NCI-H1092 treated with DMSO at 0.1 percent for 48 hours (cell line): ENCODE measurements at places on chromosomes 12 and 14.

- DNase-seq, result no peak
Measured at GRCh38 chr12:19198272-19198671, 68.7 kb downstream of the PLEKHA5 start.

GRCh38 chr12:132429946-132430643 lies 59.9 kb upstream of the FBRSL1 start:
- peak; percentile 92 for DNase-seq

DNA sequence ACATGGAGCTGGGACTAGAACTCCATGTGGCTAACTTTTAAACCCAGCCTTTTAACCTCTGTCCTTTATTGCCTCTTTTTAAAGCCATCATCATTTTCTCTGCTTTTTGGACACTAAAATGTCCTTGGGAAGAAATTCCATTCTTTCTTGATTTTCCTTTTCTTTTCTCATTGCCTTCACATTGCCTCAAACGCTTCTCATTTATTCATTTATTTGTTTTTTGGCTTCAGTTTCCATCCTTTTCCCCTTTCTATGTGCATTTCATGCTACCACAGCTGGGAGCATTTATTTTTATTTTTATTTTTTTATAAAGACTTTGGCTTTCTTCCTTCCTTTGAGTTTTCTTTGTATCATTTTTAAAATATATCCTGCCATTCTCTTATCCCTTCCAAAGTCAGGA lies 212.2 kb downstream of the DACT1 start:
- no peak for DNase-seq

DNA sequence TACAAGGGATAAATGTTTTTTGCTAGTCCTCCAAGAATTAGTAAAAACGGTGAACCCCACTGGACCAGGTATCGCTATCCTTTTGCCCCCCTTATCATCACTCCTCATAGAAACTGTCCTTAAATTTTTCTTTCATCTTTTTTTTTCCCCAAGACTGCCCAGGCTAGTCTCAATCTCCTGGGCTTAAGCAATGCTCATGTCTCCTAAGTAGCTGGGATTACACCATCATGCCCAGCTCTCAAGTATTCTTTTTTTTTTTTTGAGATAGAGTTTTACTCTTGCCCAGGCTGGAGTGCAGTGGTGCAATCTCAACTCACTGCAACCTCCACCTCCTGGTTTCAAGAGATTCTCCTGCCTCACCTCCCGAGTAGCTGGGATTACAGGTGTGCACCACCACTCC lies 9.7 kb downstream of the IRF2BPL start:
- no peak for DNase-seq

GRCh38 chr12:91406920-91407341 lies 224.3 kb upstream of the DCN start:
- no peak for DNase-seq

DNA sequence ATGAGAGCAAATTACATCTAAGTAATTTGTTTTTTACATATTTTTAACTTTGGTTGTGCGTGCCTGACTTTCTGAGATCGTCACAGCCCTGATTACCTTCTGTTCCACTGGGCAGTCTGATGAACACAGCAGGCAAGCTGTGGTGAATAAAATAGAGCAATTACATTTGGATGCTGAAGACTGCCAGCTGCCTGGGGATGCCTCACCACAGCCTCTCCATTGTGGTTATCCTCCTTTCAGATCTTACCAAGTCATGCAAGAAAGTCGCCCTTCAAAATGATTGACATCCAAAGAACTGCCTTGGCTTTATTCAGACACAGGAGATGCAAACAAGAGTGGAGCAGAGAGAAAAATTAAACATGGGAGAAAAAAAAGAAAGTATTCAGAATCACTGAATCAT lies 456.6 kb upstream of the TMPO start:
- DNase-seq, result no peak

DNA sequence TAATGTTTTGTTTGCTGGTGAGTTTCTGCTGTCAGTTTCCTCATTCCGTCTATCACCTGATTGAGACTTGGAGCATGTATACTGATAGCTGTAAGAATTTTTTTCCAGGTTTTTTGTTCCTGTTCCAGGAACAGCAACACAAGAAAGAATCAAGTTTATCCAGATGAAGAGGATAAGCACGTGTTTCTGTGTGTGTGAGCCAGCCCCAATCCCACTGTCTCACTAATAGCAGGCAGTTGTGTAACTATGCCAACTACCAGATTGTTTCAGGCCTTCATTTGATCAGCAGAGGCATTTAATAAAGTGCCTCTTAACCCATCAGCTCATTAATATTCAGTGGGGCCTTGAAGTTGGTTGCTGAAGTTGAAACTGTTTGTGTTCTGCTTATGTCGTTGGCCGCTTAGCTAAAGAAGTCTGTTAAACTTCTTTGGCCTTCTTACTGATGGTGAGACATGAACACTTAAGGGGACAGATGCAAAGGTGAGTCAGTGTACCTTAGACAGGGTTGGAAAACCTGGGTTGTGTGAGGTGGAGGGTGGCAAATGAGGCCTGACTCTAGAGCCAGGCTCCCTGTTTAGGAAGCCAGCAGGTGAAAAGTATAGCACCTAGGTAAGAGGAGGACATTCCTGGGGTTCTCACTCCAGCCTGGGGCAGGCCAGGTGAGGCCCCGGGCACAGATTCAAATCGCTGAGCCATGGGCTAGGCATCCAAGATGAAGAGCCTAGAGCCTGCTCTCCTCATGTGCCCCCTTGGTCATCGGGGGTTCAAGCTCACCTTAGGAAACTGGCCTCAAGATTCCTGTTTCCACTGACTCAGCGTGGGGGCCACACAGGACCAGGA lies 3.7 kb downstream of the ANKRD13A start:
- DNase-seq, result no peak

DNA sequence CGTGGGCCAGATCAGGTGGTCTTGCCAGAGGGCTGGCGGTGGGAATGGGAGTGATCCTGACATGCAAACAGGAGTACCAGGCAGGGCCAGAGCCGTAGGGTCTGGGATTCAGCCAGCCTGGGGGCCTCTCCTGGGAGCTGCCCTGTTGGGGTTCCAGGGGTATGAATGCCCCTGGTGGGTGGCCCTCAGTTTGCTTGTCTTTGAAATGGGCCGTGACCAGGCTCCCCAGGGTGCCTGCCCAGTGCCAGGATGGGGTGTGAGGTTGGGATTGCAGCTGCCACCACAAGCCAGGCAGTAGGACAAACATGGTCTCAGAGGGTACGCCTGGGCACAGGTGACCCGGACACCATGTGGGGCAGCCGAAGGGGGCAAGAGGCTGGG lies 168.8 kb downstream of the KIF26A start:
- DNase-seq, result no peak

GRCh38 chr14:22071006-22071405 lies 397.4 kb upstream of the OR4E1 start:
- DNase-seq, result no peak

DNA sequence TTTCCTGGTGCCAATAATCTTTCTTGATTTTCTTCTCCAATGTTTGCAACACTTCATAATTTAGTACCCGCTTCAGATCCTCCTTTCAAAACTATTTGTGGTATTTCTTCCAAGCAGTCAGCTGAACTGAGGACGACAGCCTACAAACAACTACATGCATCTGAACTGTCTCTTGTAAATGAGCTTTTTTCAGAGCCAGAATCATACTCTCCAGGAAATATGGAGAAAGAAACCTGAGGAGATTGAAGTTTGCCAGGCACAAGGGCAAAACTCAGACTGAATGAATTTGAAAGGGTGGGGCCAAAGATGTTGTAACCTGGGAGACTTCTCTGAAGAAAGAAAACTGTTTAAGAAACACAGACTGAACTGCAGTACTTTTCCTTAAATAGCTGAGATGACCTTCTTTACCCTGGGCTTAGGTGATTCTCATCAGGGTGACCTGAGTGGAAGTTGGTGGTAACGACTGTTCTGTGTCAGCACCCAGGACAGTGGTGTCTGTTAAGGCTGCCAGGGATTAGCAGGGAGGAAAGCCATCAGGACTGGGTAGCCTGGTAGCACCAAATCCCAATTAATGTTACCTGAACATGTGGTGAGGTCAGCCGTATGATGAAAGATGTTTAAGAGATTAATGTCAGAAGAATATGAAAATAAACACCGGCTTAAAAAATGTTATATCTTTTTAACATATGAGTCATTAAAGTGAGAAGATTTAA lies 95.0 kb downstream of the TGFB3 start:
- DNase-seq, result no peak

- DNase-seq, result no peak
Measured at GRCh38 chr12:130990034-130990433, 36.3 kb downstream of the ADGRD1 start.

DNA sequence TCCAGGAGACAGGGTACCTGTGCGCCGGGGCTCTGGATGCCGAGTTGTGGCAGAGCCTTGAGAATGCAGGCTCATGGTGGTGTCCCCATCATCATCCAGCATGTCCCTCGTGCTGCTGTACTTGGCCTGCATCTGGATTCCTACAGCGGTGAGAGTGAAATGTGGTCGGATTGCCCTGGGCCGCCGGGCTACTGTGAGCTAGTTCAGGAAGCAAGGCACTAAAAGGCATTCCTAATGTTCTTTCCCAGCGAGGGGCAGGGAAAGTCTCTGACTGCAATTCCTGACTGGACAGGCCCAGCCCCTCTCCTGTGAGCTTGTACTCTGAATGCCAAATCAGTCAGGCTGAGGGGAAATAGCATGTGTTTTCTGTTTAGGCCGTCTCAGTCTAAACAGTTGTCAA lies at the start of gene CLEC1A:
Gene CLEC1A (minus strand): TSS at position 195 of the 400 bp plus-strand sequence. CDS start 63 bp downstream, at position 132.
- DNase-seq, result no peak

DNA sequence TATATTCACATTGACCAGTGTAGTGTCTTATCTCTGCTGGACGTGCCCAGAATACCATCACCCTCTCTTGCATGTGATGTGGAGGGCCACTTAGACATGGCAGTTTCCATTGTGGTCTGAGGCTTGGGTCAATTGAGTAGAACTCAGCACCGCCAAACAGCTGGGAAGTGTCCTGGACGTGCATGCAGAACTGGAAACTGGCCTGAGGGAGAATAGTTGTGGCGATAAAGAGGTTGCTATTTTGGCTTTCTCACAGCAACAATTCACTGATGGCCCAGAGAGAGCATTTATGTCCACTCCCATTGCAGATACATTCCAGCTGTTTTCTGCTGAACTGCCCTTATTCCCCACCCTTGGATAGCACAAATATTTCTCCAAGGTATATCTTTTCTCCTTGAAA lies 210.1 kb upstream of the DAAM1 start:
- DNase-seq, result no peak

DNA sequence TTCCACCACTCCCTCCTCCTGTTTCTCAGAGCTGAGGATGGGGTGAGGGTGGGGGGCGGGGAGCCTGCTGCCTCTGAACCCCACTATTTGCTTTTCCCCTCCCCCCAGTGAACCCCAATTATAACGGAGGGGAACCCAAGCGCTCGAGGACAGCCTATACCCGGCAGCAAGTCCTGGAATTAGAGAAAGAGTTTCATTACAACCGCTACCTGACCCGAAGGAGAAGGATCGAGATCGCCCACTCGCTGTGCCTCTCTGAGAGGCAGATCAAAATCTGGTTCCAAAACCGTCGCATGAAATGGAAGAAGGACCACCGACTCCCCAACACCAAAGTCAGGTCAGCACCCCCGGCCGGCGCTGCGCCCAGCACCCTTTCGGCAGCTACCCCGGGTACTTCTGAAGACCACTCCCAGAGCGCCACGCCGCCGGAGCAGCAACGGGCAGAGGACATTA lies 1.1 kb downstream of the HOXC4 start:
- no peak for DNase-seq

- no peak for DNase-seq
Measured at GRCh38 chr12:66884091-66884490, 205.2 kb upstream of the GRIP1 start.

- DNase-seq, result no peak
Measured at GRCh38 chr14:103386713-103387329, 1.6 kb downstream of the MARK3 start.

DNA sequence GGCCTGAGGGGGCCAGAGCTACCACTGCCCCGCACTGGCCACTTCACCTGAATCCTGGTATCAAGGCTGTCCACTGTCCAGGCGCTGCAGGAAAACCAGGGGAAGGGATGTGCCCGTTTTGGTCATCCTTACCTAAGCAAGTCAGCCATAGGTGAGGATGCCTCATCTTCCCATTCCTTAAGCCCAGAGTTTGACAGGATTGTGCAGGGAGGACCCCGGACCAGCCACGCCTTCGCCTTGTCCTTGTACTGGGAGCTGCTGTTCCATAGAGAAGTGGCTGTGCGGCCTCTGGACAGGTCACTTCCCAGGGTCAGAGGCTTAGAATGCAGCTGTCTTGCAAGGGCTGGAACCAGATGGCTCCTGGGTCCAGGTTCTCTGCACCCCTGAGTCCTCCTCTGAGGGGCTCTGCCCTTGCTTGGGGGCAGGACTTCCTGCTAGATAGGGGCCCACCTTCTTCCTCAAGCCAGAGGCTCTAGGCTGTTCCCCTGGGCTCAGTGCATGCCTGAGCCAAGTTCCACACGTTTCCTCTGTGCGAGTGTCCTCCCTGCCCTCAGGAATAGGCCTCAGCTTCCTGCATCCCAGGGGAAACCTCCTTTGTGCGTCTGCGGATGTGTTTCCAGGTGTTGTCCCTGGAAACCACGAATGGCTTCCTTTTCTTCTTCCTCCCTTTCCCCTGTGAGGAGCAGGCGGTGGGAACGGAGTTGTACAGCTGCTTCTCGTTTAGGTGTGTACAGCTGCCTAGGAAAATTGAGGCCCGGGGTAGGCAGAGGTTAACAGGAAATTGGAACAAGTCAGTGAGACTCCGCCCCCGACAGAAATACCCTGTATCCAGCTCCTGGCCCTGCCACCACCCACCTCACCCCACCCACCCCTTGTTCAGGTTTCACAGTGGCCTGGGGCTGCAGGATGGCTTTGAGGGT lies 54.3 kb upstream of the RIN3 start:
- no peak for DNase-seq

DNA sequence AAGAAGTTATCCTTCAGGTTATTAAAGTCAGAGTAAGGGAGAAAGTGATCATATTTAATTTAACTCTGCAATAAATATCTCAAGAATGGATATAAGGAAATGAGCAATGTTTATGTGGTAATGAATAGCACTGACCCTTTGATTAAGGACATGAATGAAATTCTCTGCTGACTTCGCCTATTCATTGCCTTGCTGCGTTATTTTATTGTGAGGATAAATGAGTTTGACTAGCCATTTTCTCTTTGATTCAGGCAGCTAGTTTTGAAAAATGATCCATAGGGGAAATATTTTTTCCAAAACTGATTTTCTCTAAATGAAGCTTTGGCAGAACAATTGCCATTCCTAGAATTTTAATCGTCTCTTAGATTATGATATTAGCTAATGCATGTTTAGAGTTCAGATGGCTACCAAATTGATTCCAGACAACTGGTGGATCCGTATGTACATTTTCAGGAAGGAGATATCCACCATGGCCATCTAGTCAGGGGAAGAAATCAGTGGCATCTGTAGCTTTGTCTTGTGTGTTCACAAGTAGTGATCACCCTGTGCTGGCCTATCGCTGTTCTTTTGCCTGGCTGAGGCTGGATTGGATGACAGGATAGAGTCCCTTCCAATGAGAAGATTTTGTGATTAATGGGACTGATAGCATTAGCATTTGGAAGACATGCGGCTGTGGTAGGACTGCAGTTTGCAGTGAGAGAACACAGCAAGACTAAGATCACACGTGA lies 302.3 kb upstream of the RGS6 start:
- DNase-seq, result no peak

GRCh38 chr12:121093487-121093891 lies 39.2 kb upstream of the P2RX7 start:
- no peak for DNase-seq
